ENCODE measurements at places on chromosomes 16 and 17. TPM values are rescaled to one million over a fixed set of nuclear protein-coding genes. Genes with fewer than 3 reads are reported as not detected.

- DNase-seq: no peak
These were observed 264.3 kb upstream of the C16orf82 start for GRCh38 chr16:26802440-26802839.

The FGF11 gene
- total RNA-seq: 12.4 TPM

DNA sequence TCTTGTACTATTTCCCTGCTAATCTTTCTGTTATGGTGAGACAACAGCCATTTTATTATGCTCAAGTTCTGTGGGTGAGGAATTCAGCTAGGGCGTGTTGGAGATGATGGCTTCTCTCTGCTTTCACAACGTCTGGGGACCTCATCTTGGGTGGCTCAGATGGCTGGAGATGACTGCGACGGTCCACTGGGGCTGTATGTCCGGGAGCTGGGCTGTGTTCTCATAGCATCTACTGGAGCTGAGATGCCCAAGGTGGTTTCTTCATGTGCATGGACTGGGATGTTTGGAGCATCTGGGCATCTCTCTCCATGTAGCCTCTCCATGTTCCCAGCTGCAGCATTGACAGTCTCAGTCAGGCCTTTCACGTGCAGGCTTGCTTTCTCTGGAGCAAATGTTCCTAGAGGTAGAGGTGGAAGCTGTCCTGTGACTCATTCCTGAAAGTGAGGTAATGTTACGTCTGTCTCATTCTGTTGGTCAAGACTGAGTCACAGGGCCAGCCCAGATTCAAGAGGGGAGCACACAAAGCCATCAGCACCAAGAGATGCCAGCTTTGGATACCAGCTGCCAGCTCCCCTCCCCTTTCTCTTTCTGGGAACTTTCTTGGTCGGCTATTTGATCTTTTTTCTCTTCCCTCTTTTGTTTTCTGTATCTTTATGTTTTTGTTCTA is 96.2 kb downstream of the RAP1GAP2 start:
- peak; percentile 98 for DNase-seq

- DNase-seq: peak; percentile 75
These were observed 2.3 kb downstream of the ALDH3A2 start for GRCh38 chr17:19650826-19651225.

DNA sequence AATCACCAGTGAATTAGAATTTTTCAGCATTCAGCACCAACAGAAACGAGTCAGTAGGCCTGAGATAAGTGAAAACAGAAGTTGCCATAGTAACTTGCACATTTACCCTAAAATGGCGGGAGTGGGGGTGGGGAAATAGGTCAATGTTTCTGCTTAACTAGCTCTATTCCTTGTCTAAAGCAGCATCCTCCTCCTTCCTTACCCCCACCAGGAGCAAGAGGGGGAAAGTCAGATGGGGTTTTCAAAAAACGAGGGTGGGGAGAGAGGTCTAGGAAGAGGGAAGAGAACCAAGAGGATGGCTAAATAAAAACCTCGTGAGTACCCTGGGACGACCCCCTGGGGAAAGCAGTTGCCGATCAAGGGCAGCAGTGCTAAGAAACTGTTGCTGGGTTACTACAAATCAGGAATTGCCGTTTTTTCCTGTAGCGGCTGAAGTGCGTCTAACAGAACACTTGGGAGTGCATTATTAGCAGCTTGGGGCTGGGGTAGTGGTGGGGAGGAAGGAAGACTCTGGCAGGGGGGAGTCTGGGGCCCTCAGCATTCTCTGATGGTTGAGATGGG is 34.4 kb upstream of the MNT start:
- no peak for DNase-seq

DNA sequence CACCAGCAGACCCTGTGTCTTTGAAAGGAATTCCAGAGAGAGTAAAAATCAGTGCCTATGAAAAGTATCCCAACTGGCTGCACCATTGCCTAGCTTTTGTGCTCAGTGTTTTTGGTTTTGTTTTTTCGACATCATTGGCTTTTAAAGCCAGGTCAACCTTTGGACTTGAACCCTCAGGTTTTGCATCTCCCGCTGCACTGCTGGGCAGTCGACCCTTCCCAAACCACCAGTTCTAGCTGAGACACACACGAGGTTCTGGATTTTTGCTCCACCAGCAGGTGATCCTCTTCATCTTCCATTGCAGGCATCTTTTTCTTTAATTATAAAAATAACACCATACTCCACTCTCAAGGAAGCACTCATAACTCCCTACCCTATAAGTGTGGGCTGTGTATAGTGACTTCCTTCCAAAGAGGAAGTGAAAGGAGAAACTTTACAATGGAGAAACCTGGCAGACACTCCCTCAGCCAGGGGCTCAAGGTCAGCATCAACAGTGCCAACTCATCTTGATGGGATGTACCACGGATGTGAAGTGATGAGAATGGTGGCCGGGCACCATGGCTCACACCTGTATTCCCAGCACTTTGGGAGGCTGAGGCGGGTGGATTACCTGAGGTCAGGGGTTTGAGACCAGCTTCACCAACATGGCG is 57.8 kb downstream of the BMERB1 start:
- DNase-seq: no peak

DNA sequence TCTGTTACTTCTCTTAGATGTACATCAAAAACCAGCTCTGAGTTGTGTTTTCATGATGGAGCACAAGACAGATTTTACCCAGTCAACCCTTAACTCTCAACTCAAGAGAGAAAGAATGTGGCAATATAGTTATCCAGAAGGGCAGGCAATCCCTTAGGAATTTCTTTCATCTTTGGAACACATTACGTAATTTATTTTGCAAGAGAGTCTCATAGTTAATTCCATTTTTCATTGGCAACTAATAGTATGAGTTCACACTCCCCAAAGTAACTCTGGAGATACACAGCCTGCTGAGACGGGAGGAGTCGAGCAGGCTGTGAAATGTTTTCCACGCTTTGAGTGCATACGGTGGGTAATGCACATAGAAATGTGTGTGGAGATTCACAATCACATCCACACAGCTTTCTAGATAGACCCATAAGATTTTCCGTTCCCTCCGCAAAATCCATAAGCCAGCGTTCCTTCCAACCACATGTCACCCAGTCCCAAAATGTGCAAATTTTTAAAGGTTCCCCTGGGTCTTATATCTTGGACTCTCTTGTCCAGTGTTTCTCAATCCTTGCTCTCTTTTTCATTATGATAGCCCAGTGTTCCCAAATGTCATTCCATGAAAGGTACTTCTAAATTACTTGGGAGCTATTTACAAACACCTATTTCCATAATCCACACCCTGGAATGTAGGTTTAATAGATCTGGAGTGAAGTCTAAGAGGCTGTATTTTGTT is 8.4 kb upstream of the CDRT4 start:
- peak; percentile 31 for DNase-seq

GRCh38 chr16:75012380-75013081 is 13.7 kb downstream of the ZNRF1 start:
- DNase-seq: no peak

The BAIAP3 gene
- 0.26 TPM for total RNA-seq

The CLDN6 gene
- not detected for total RNA-seq

The CSH2 gene
- total RNA-seq: not detected

The KRTAP2-2 gene
- not detected for total RNA-seq

The CNOT1 gene
- total RNA-seq: 184 TPM

DNA sequence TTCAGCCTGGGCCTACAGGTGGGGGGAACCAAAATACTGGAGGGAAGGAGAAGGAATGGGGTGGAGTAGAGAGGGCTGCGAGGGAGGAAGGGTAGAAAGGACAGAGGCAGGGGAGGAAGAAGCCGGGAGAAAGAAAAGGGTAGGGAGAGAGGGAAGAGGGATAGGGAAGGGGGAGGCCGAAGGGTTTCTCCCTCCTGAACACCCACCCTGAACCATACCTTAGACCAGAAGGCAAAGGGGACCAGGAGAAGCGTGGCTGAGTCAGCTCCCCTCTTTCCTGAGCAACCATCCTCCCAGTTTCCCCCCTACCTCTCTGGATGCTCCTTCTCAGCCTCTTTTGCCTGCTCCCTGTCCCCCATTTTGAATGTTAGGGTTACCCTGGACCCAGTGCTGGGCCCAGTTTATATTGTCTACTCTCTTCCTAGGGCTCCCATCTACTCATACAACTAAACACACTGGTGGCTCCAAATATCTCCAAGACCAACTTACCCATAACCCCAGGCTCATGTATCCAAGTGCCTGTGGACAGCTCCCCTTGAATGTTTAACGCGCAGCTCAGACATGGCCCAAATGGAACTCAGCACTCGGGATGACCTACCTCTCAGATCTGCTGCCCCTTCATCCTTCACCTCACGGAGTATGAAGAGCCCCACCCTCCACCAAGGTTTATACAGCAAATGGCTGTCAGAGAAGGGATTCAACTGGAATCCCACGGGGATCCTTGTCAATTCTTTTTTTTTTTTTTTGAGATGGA is 7.8 kb downstream of the TSPOAP1 start:
- DNase-seq: no peak

- peak; percentile 92 for DNase-seq
These were observed 30.8 kb downstream of the USP10 start for GRCh38 chr16:84730406-84731106.

The KRTAP2-1 gene
- not detected for total RNA-seq

The PTX4 gene
- total RNA-seq: under 0.01 TPM

- DNase-seq: no peak
These were observed 25.6 kb downstream of the CREBBP start for GRCh38 chr16:3854750-3855541.

GRCh38 chr16:87074641-87075318 is 242.4 kb downstream of the C16orf95 start:
- no peak for DNase-seq

- peak; percentile 73 for DNase-seq
These were observed 19.2 kb downstream of the CDH3 start for GRCh38 chr16:68664297-68664696.

- DNase-seq: no peak
These were observed 33.6 kb downstream of the CDH1 start for GRCh38 chr16:68770671-68771070.

DNA sequence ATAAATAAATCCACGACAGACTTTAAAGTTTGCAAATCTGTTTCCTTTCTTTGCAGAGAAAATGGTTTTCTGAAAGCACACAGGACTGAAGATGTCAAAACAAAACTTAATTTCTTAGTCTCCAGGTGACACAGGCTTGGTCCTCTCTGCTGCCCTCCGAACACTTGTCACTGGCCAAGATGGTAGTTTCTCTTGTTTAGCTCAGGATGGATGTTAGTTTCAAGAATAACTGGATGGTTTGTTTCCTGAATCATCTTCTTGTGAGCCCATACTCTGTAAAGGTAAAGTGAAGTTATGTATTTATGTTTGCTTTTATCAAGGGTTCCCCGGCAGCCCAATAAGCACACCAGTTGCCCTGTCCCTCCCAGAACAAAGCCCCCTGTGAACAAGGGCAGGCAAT is 9.9 kb upstream of the FLCN start:
- no peak for DNase-seq

GRCh38 chr17:5100832-5101231 is 10.8 kb downstream of the ZNF232 start:
- no peak for DNase-seq

DNA sequence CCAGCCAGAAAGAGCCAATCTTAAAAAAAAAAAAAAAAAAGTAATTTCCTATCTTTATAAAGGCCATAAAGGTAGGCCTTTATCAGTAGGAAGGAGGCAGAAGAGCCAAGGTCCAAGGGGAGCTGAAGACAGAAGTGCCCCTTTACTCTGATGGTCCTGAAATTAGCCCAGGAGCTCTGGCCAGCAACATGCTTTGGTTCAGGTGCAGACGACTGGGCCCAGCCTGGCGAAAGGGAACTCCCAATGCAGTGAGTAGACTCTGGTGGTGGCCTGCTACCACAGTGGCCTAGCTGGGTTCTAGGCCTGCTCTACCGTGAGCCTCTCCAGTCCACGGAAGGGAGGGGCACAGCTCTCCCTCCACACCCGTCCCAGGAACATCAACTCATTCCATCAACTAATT is 23.1 kb upstream of the MEIOB start:
- DNase-seq: no peak

GRCh38 chr17:64413513-64413912 is 22.9 kb upstream of the PECAM1 start:
- no peak for DNase-seq

The GJD3 gene
- 0.53 TPM for total RNA-seq

GRCh38 chr17:8002721-8003593 is 542 bp downstream of the GUCY2D start:
- no peak for DNase-seq

GRCh38 chr17:63500543-63501390 is 22.4 kb upstream of the KCNH6 start:
- DNase-seq: no peak

GRCh38 chr17:72465191-72466024 is 344.6 kb downstream of the SOX9 start:
- peak; percentile 96 for DNase-seq

DNA sequence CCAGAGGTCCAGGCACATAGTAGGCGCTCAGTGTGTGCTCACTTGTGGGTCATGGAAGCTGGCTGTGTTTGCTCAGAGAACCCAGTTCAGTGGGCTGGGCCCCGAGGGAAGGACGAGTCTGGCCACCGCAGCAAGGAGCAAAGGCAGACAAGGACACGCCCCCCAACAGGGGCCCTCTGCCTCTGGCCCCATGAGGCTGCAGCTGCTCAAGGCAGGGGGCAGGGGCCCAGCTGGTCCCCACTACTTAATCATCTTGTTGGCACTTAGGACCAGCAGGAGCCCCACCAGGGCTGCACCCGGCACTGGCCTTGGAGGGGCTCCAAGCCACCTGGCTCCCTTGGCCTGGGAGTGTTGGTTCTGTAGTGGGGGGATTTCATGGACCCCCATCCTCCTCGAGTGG is 16.1 kb downstream of the KCNJ12 start:
- no peak for DNase-seq

The ARHGDIG gene
- 0.51 TPM for total RNA-seq

DNA sequence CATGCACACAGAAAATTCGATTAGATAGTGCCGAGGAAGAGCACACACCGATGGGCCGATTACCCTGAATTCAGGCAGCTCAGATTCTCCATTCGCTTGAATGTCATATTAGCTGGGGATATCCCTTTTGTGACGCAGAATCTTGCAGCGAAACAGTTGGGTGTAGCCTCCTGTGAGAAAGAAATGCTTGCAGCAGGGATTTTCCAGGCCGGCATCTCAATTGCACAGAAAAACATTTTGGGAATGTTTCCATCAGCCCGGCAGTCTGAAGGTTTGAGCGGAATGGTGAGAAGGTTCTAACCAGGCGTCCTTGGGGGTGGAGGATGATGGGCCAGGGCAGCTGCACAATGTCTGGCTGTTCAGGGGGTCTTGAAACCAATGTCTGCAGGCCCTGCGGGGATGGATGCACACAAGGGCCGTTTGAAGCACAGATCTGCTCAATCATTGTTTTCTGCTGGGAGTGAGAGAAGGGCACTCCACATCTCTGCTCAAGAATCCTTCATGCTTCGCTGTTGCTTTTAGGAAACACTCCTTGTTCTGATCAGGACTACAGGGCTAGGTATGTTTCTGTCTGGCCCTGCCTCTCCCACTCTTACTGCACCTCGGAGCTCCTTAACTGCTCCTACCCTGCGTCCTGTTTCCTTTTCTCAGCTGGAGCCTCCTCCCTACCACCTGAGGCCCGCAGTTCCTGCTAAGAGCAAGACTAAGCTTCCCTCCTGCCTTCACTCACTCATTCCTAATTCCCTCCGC is 94.6 kb downstream of the CMIP start:
- DNase-seq: peak; percentile 60

Data from bronchial epithelial cell (primary cell).